Stimulated activated CD8-positive, alpha-beta memory T cell treated with anti-CD3 and anti-CD28 coated beads, Interleukin-15, amount 100 ng/mL, for 48 hours (primary cell): ENCODE measurements at places on chromosomes 3 and 15.

DNA sequence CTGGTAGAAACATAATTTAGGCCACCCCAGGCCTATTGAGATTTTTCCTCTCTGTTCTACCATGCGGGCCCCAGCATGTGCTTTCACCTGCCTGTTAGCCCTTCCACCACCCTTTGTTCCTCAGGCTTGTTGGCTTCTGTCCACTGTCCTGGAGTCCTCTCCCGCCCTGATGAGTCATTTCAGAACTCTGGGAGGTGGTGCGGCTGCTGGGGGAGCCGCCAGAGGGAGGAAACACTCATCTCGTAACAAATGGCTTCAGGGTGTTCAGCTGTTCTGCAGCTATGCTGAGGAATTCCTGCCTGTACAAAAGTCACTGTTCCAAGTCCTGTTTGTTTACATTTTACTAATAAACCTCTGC, 36.3 kb downstream of the LRTM1 start:
- no peak for DNase-seq

GRCh38 chr15:101614761-101615160, 37.4 kb downstream of the TM2D3 start:
- DNase-seq: no peak

DNA sequence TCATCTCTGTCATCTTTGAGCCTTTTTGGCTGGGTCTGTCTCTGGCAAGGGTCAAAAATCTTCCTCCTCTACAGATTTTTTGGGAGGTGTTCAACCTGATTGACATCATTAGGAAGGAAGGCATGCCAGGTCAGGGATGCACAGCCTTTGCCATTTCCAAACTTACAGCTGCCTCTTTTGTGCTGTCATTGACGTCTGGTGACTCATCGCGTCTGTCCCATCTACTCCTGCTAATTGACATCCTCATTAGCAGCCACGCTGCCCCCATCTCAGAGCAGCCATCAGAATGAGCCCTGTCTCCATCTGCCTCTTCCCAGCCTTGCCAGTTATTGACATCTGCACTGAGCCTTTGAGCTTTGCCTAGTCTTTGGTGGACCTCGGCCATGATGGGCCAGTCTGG, 53.0 kb downstream of the PDIA5 start:
- DNase-seq: no peak

DNA sequence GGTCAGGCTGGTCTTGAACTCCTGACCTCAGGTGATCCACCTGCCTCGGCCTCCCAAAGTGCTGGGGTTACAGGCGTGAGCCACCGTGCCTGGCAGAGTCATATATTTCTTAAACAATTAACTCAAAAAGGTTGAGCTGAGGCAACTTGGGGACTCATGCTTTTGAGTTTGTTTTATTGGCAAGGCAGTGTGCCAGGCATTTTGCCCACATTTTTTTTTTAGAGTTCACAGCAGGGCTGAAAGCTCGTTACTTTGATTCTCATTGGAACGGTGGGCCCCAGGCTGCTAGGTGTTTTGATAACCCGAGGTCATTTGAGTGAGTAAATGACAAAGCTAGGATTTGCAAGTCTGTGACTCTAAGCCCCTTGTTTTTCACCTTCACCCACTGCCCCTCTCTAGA, 76.2 kb downstream of the CCK start:
- DNase-seq: no peak

DNA sequence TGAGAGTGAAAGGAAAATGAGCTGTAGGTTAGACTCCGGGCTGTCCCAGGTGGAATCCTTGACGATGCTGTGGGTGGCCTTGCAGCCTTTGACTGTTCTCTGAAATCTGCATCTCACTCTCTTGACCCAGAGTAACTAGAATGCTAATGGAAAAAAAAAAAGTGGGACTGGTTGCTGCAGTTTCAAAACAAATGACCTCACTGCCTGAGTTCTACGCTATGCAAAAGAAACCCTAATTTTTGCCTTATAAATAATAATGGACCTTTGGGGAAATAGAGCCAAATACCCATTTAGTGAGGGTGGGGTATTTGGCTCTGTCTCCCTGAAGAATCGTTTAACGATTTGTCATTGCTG, 309.7 kb upstream of the C2CD4B start:
- no peak for DNase-seq

GRCh38 chr15:83053151-83053550, 13.9 kb downstream of the BTBD1 start:
- no peak for DNase-seq

DNA sequence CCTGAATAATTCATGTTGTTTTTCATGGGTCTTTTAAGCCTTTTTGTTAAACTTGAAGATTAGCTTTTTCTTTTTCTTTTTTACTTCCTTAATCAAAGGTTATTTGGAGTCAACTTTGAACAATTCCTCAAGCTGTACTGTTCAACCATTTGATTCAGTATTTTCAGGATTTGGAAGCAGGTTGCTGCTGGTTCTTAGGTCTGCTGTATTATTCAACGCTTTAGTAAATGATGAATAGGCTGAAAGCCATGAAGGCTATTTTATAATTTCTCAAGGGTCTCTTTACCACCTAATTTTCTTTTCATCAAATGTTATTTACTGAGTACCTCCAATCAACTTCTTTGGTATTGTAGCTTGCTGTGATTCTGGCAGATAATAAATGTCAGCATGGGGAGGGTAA, 45.8 kb upstream of the KBTBD8 start:
- no peak for DNase-seq

GRCh38 chr15:85950101-85950500, 129.6 kb upstream of the AGBL1 start:
- DNase-seq: no peak

DNA sequence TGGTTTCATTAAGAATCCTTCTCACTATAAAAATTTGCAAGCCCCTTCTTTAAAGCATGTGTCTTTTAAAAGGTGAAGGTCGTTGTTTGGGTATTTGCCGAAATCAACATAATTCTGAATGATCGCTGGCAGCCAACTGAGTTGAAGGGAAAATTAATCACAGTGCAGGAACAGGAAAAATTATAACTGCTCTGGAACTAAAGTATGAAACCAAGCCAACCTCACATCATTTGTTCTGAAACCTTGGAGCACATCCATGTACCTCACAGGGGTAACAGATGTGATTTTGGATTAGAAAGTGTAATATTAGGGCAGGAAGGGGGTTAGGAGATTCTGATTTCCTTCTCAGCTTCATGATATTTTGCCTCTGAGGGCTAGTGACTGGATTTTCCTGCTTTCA, 52.2 kb upstream of the PTX3 start:
- no peak for DNase-seq
